Activated CD4-positive, alpha-beta T cell treated with anti-CD3 and anti-CD28 coated beads for 36 hours (primary cell): ENCODE measurements at places on chromosomes 4 and X. TPM values are rescaled to one million over a fixed set of nuclear protein-coding genes. Genes with fewer than 3 reads are reported as not detected.

- H3K27me3 ChIP-seq, result peaks cover 12% of the 10 kb centered on the region
- H3K4me1 ChIP-seq, result peaks cover 36% of the 10 kb centered on the region
- H3K36me3 ChIP-seq, result peaks cover 4% of the 10 kb centered on the region
- peak overlapping the region; percentile 48 for H3K27ac ChIP-seq
- H3K4me3 ChIP-seq, result no peak overlapping the region
- DNase-seq, result peak; percentile 58
Observed at GRCh38 chr4:40621592-40622512, 7.8 kb downstream of the RBM47 start.

GRCh38 chrX:144681501-144681900 lies 565.8 kb upstream of the SPANXN1 start:
- H3K36me3 ChIP-seq, result no peaks in the 10 kb centered on the region
- H3K4me3 ChIP-seq, result no peak overlapping the region
- H3K27ac ChIP-seq, result no peak overlapping the region

- H3K36me3 ChIP-seq, result no peaks in the 10 kb centered on the region
- no peaks in the 10 kb centered on the region for H3K4me1 ChIP-seq
- no peaks in the 10 kb centered on the region for H3K27me3 ChIP-seq
- H3K4me3 ChIP-seq, result no peak within 1 kb of the TSS
- no peak within 1 kb of the TSS for H3K27ac ChIP-seq
- DNase-seq, result no peak
Observed at GRCh38 chrX:47078129-47079043, at the start of gene RGN. Gene RGN, plus strand, starts transcription at chrX:47078443. Its CDS starts 2,702 bp downstream, at chrX:47081145.

GRCh38 chrX:88612870-88613329 lies 134.1 kb upstream of the CPXCR1 start:
- H3K27ac ChIP-seq, result no peak overlapping the region
- no peak for DNase-seq
- no peaks in the 10 kb centered on the region for H3K27me3 ChIP-seq
- no peaks in the 10 kb centered on the region for H3K4me1 ChIP-seq
- H3K36me3 ChIP-seq, result no peaks in the 10 kb centered on the region
- no peak overlapping the region for H3K4me3 ChIP-seq

DNA sequence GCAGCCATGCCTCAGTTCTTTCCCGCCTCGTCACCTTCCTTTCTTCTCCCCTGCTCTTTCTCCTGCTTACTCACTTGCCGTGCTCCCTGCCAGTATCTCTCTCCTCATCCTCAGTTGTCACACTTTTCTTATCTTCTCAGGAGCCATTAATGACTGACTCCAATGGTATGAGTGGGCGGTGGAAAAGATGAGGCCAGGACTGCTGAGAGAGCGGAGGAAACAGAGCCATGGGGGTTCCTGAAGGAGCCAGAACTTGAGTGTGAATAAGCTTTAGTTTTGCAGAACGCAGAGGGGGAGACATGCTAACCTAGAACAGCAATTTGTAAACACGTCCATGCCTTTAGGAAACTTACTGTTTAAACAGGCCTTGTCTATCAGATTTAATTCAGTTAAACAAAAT lies 126.5 kb downstream of the CHIC2 start:
- no peak overlapping the region for H3K27ac ChIP-seq
- H3K4me3 ChIP-seq, result no peak overlapping the region
- DNase-seq, result no peak
- H3K27me3 ChIP-seq, result peaks cover 8% of the 10 kb centered on the region
- no peaks in the 10 kb centered on the region for H3K4me1 ChIP-seq

- DNase-seq, result no peak
- no peak overlapping the region for H3K27ac ChIP-seq
- H3K27me3 ChIP-seq, result no peaks in the 10 kb centered on the region
- peaks cover 9% of the 10 kb centered on the region for H3K36me3 ChIP-seq
- H3K4me1 ChIP-seq, result no peaks in the 10 kb centered on the region
Observed at GRCh38 chr4:15562623-15563022, 92.5 kb downstream of the FBXL5 start.

- H3K4me3 ChIP-seq, result no peak overlapping the region
- no peaks in the 10 kb centered on the region for H3K36me3 ChIP-seq
- no peak overlapping the region for H3K27ac ChIP-seq
- no peak for DNase-seq
Observed at GRCh38 chr4:10947898-10948297, 263.3 kb upstream of the CLNK start.

DNA sequence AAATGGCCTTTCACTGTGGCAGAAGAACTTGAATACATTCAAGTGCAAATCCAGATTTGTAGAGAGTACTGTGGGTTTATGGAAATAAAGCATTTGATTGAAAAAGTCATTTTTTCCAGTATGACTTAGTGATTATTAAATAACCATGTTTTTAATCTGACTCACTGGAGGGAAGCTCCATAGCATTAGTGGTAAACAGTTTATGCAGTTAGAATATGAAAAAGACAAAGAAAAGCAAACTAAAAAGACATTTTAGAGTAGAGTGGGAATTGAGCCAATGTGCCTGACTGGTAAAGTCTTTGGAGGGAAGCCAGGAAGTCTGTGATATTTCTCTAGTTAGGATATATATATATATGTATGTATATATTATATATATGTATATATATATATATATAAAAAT lies 53.4 kb downstream of the FAT4 start:
- H3K4me3 ChIP-seq, result no peak overlapping the region
- no peaks in the 10 kb centered on the region for H3K4me1 ChIP-seq
- no peaks in the 10 kb centered on the region for H3K27me3 ChIP-seq

GRCh38 chr4:94936854-94937253 lies 179.1 kb downstream of the BMPR1B start:
- no peaks in the 10 kb centered on the region for H3K4me1 ChIP-seq
- no peak overlapping the region for H3K27ac ChIP-seq
- H3K4me3 ChIP-seq, result no peak overlapping the region

GRCh38 chr4:145679520-145679919 lies 426 bp upstream of the C4orf51 start:
- H3K4me1 ChIP-seq, result no peaks in the 10 kb centered on the region
- H3K27me3 ChIP-seq, result peaks cover 9% of the 10 kb centered on the region
- no peak overlapping the region for H3K4me3 ChIP-seq
- no peaks in the 10 kb centered on the region for H3K36me3 ChIP-seq
- no peak for DNase-seq

DNA sequence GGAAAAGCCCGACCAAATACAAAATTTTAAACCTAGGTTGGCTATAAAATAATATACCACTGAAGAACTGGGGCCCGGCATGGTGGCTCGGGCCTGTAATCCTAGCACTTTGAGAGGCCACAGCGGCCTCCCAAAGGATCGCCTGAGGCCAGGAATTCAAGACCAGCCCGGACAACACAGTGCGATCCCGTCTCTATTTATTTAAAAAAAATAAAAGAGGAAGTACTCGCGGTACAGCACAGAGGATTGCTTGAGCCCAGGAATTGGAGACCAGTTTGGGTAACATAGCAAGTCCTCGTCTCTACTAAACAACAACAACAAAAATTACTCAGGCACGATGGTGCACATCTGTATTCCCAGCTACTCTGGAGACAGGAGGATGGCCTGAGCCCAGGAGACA lies 44.8 kb upstream of the CDKN2AIP start:
- H3K27ac ChIP-seq, result no peak overlapping the region
- no peaks in the 10 kb centered on the region for H3K36me3 ChIP-seq
- no peak for DNase-seq

DNA sequence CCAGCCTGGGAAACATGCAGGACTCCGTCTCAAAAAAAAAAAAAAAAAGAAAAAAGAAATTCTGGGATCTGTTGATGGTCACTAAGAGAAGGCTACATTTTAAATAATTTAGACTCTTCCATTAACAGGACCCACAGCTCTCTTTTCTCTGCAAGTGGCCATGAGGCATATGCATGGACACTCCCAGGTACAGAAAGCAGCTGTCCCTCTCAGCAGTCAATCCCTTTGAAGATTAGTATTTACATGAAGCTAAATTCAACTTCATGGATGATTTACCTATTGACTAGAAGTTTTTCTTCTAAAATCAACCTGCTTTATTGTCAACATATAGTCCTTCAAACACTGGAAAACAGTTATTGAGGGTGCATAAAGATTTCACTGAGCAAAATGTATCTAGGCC lies 139.9 kb downstream of the CPEB2 start:
- no peaks in the 10 kb centered on the region for H3K36me3 ChIP-seq
- no peak overlapping the region for H3K27ac ChIP-seq
- peaks cover 4% of the 10 kb centered on the region for H3K27me3 ChIP-seq
- no peak overlapping the region for H3K4me3 ChIP-seq
- no peaks in the 10 kb centered on the region for H3K4me1 ChIP-seq
- DNase-seq, result no peak

- no peaks in the 10 kb centered on the region for H3K36me3 ChIP-seq
- H3K4me3 ChIP-seq, result no peak overlapping the region
- no peak overlapping the region for H3K27ac ChIP-seq
- DNase-seq, result no peak
- H3K27me3 ChIP-seq, result no peaks in the 10 kb centered on the region
- no peaks in the 10 kb centered on the region for H3K4me1 ChIP-seq
Observed at GRCh38 chr4:12881945-12882584, 602.1 kb downstream of the RAB28 start.

- H3K4me1 ChIP-seq, result peaks cover 22% of the 10 kb centered on the region
- no peak for DNase-seq
- H3K36me3 ChIP-seq, result no peaks in the 10 kb centered on the region
- H3K4me3 ChIP-seq, result no peak overlapping the region
Observed at GRCh38 chr4:140065393-140065792, 88.6 kb downstream of the MAML3 start.

DNA sequence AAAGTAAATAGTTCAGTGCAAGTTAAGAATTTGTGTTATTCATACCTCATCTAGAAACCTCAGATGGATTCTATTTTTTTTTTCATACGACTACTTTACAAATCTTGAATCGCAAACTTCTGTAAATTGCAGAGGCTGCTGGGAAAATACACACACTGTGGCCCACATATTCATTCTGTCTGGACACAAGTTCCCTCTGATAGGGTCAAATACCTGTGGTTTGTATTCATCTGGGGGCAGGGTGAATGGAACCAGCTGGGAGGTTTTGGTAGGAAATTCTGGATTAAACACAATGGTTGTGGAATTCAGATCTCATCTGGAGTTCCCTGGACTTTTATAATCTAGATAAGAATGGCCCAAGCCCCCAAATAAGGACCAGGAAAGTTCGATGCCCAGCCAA lies 56.2 kb downstream of the SPATA18 start:
- DNase-seq, result no peak
- no peaks in the 10 kb centered on the region for H3K36me3 ChIP-seq
- H3K27ac ChIP-seq, result no peak overlapping the region
- no peaks in the 10 kb centered on the region for H3K4me1 ChIP-seq
- no peaks in the 10 kb centered on the region for H3K27me3 ChIP-seq

- no peak overlapping the region for H3K27ac ChIP-seq
- peaks cover 22% of the 10 kb centered on the region for H3K36me3 ChIP-seq
- no peaks in the 10 kb centered on the region for H3K27me3 ChIP-seq
- no peak for DNase-seq
- peaks cover 13% of the 10 kb centered on the region for H3K4me1 ChIP-seq
Observed at GRCh38 chr4:55859711-55860110, 6.3 kb downstream of the EXOC1 start.

DNA sequence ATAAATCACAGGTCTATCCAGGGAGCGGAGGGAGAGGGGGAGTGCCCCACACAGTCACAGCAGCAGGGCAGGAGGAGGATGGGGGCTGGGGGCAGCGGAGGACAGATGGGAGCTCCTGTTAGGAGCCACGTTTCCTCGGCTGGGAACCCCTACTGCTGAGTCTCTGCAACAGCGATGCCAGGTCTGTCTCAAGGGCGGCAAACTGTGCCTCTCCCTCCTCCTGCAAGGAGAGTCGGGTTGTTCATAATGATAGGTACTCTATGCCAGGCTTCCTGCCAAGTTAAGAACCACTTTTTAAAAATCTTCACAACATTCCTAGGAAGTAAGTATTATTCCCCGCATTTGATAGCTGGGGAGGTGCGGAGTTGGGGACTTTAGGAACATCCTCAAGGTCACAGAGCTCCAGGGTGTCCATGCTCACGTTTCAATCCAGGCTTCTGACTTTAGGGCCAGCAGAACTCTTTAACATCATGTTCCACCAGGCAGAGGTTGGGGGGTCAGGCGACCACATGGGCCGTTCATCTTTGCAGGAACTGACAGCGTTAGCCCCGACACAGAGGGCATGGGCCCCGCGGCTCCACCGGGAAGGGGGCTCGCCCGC lies 98.3 kb upstream of the MAML3 start:
- H3K4me1 ChIP-seq, result peaks cover 39% of the 10 kb centered on the region
- DNase-seq, result peak; percentile 29
- peak overlapping the region; percentile 74 for H3K27ac ChIP-seq
- H3K36me3 ChIP-seq, result peaks cover 1% of the 10 kb centered on the region

DNA sequence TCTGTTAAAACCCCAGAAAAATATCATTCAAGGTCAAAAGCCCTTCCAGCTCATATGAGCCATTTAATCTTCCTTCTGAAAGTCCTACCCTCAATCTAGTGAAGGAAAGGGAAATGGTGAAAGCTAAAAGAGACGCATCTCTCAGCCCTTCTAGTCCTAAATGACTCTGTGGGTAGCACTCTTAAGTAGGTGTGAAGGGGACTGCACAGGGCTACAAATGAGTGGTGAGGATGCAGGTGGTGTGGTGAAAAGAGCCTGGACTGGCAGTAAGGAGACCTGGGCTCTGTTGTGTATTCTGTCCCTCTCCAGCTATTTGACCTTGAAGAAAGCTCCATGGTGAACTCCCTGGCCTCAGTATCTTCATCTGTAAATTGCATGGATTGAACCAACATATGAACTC lies 671.8 kb upstream of the DIPK2B start:
- H3K4me3 ChIP-seq, result no peak overlapping the region
- no peaks in the 10 kb centered on the region for H3K36me3 ChIP-seq
- no peaks in the 10 kb centered on the region for H3K27me3 ChIP-seq

DNA sequence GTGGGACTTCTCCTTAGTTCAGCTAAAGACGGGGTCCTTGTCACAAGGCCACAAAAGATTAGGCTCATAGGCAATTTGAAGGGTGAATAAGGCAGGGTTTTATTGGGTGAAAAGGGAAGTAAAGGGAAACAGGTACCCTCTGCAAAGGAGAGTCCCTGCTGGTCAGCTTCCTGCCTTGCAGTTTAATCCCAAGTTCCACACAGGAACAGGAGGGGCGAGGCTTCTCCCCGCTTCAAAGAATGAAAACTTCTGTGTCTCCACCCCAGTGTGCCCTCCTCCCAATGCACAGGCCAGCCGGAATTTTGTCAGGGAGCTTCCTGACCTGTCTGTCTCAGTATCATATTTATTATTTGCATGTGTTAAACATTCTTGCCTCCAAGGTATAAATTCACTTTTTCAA lies 37.1 kb downstream of the ITM2A start:
- H3K36me3 ChIP-seq, result no peaks in the 10 kb centered on the region
- peaks cover 3% of the 10 kb centered on the region for H3K4me1 ChIP-seq
- no peak for DNase-seq
- no peak overlapping the region for H3K4me3 ChIP-seq
- H3K27ac ChIP-seq, result no peak overlapping the region
- H3K27me3 ChIP-seq, result no peaks in the 10 kb centered on the region

Gene WAS
- total RNA-seq, result 102 TPM

Gene RP2
- total RNA-seq, result 5.0 TPM

Gene SAGE1
- total RNA-seq, result not detected

Gene MAGEA2
- total RNA-seq, result not detected

Gene GAGE12J
- total RNA-seq, result not detected

Gene GAGE13
- not detected for total RNA-seq

Gene USP17L22
- not detected for total RNA-seq

Gene TRAPPC2
- total RNA-seq, result 16.4 TPM

Gene PRDM5
- 0.05 TPM for total RNA-seq

Gene IL1RAPL1
- total RNA-seq, result not detected
